ENCODE measurements at places on chromosomes 5 and 9.

GRCh38 chr5:159071382-159071781, 28.3 kb downstream of the EBF1 start:
- no peak for DNase-seq

GRCh38 chr5:42956551-42956950, 83.6 kb downstream of the ANXA2R start:
- no peak for DNase-seq

- peak; percentile 81 for DNase-seq
Observed at GRCh38 chr9:99057665-99058625, 47.0 kb upstream of the TGFBR1 start.

DNA sequence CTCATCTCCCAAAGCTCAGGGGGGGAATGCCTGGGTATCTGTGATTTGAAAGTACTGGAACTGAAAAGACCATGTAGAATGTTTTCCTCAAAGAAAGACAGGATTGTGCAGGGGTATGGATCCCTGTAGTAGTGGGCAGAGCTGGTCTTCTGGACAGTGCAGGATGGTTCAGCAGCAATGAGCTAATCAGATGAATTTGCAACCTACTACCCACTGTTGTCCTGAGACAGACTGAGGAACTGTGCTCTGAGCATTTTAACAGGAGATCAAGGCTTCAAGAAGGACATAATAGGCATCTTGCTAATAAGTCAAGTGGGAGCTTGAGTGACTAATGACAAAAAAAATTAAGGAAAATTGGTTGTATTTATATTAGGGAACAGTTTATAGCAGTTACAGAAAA, 61.7 kb downstream of the FYB1 start:
- DNase-seq: no peak

GRCh38 chr9:93091453-93092081, 4.5 kb upstream of the CARD19 start:
- peak; percentile 50 for DNase-seq

- DNase-seq: no peak
Observed at GRCh38 chr9:28407351-28407750, 834.1 kb upstream of the C9orf72 start.

GRCh38 chr9:89920951-89921350, 316.1 kb downstream of the GADD45G start:
- DNase-seq: no peak

DNA sequence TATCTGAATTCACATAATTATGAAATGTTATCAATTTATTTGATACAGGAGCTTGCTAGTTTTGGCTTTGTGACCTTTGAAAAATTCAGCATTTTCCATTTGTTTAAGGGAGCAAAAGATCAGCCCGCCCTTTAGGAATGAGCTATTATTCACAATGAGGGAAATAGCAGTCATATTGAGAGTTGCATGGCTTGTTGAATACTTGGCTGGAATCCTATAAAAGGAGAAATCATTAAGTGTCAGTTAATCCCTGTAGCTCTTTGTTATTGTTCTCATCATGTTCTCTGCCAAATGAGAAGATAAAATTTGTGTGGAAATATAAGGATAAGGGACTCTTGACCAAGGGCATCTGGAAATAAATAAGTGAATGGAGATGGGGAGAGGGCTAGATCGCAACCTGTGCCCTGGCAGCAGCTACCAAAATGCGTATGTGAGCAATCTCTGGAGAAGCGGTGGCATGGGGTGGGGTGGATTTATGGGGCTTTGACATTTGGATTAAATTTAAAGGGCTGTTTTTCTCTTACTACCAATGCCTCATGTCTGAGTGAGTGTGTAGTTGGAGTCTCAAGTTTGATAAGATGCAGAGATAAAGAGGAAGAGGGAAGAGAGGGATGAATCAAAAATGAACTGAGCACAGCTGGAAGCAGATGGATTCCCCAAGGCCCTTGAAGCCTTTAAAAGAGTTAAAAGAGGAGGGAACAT, 237.6 kb downstream of the NNT start:
- no peak for DNase-seq

- DNase-seq: no peak
Observed at GRCh38 chr5:29516224-29516623, 1677.3 kb upstream of the CDH6 start.

DNA sequence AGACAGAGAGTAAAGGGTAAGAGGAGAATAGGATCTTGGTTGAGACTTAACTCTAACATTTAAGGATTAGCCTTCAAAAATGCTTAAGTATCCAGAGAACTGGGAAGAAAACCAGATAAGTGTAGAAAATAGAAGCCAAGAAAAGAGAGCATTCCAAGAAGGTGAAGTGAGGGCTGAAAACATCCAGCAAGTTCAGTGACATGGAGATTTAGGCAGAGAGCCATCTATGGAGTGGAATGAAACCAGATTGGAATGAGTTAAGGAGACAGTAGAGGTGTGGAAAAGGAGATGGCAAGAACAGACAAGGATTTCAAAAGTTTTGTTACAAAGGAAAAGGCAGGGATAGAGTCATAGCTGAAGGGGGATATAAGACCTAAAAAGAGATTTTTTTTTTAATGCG, 188.1 kb downstream of the TRPM3 start:
- DNase-seq: no peak

- no peak for DNase-seq
Observed at GRCh38 chr5:51452562-51452961, 69.3 kb downstream of the ISL1 start.

DNA sequence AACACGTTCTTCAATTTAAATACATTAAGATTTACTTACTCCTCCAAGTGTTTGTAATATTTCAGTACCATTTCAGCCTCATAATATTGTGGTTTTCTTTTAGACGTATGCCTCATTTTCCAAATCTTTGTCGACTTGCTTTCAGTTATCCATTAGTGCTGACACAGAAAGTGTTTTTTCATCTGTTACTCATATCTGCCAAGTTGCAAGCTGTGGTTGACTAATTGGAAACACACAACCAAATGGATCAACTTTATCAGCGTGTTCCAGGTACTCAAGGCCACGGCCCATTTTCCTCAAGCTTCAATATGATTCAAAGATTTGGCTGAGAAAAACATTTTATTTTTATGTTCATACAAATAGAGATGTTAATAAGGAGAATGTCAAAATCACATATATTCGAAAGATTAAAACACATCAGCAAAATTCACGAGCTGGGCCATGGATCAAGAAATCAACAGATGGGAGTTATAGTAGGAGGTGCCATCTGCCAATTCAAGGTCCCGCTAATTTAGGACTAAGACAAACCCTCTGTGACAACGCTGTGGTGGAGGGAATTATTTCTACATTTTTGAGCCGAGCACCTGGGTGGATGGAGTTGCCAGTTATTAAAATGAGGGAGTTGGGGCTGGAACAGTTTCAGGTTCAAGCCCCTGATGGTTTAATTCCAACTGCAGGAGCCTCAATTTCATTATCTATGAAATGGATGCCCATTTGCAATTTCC, 27.2 kb upstream of the CCNJL start:
- no peak for DNase-seq

- no peak for DNase-seq
Observed at GRCh38 chr9:14140096-14140697, 173.7 kb downstream of the NFIB start.

- DNase-seq: no peak
Observed at GRCh38 chr5:10842823-10843222, 81.8 kb upstream of the DAP start.

- no peak for DNase-seq
Observed at GRCh38 chr5:133521801-133522200, 90.5 kb downstream of the FSTL4 start.

DNA sequence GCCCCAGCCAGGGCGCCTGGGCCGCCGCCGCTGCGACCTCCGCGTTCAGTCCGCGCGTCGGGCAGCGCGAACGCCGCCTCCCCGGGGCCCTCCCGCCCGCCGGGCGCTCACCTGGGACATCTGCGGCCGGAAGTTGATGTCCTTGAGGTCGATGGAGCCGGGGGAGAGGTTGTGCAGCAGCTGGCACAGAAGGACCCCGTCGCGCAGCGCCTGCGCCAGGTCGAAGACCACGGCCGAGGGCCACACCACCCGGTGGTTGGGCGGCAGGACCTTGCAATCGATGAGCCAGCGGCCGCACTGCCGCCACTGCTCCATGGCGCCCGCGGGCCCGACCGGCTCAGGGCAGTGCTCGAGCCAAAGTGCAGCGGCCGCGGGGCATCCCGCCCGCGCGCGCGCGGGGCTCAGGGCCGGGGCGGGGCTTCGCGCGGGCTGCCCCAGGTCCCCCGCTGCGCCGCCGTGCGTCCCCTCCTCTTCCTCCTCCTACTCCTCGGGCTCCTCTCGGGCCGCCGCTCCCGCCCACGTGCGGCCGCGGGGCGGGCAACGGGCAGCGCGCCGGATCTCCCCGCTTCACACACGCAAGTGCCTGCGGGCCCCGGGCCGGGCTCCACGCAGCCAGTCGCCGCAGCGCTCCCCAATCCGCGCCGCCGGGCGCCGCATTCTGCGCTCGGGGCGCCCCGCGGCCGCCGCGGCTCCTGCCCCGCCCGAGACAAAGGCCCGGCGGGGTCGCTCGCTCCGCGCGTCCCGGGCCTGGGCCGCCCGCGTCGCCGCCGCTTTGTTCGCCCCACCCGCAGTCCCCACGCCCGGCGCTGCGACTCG, at the start of gene VAV2:
TSS of gene VAV2 (minus strand) at position 361 of the 816 bp plus-strand sequence. CDS start at position 315, 46 bp downstream.
- DNase-seq: no peak

GRCh38 chr9:104276709-104277245, 182.7 kb downstream of the SMC2 start:
- no peak for DNase-seq

- DNase-seq: no peak
Observed at GRCh38 chr5:107563959-107564544, 106.7 kb downstream of the EFNA5 start.

DNA sequence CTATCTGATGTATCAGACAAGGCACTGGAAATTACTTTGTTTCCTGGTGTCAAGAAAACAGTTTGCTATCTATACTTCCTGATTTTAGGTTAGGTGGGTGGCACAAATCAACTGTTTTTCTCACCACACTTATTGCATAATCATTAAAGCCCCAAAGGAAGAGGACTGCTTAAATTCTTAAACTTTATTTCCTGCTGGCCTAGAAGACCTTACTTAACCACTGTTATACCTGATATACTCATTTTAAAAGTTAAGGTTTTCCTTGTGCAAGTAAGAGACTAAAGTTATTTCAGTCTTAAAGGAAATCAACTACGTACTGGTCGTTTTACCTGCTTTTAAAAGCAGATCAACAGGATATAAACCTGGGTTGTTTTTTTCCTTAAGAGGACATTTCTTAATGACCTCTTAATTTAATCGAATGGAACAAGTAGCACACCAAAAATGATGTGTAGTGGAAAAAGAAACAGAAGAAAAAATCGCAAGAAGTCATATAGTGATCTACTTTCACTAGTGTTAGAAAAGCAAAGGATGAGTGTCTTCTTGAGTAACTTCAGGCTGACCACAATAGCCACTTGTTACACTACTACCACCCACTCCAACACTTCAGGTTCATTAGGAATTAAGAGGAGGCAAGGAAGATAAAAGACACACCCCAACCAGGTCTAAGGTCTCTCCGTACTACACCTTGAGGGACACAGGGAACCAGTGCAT, 974 bp downstream of the CLINT1 start:
- no peak for DNase-seq

GRCh38 chr9:109212768-109213167, 45.7 kb upstream of the FRRS1L start:
- no peak for DNase-seq

DNA sequence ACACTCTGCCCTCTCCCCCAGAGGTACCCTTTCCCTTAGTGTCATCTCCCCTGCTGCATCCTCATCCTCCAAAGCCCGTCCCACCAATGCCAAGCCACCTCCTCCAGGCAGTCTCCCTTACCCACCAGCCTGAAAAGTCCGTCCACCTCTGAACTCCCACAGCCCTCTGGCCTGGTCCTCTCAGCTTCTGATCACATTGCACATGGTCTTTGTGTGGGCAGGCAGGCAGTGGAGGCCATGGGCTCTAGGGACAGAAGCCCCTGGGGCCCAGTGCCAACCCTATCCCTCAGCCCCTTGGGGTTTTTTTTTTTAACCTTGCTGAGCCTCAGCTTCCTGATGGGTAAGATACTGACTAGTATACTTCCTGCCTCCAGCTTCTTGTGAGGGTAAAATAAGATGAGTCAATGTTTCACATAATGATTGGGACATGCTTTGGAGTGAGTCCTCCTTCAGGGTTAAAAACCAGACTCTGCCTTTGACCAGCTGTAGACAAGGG, 19.4 kb downstream of the CSF1R start:
- DNase-seq: no peak

DNA sequence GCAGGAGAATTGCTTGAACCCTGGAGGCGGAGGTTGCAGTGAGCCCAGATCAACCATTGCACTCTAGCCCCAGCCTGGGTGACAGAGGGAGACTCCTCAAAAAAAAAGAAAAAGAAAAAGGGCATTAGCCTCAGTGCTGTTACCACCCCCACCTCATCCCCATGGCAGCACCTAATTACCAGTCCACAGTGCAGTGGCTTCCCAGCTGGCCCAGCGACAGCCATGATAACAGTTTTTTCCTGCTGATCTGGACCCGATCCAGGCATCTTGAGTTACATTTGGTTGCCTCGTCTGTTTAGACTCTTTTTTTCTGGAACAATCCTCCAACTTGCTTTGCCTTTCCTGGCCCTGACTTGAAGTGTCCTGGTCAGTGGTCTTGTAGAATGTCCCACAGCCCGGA, 24.4 kb downstream of the NCS1 start:
- no peak for DNase-seq

DNA sequence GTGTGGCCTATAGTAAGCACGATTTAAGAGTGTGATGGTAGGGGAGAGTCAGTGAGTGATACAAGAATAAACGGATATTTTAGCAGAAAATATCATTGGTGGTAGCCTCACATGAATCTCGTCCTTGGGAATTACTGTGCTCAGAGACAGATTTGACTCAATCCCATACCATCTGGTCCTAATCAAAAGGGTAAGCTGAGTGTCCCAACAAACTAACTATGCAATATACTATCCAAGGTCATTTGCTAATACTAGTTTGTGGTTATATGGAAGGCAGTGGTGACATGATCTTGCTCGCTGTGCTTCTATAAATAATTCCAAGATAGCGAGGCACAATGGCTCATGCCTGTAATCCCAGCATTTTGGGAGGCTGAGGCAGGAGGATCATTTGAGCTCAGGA, 103.2 kb downstream of the TRPM6 start:
- no peak for DNase-seq

DNA sequence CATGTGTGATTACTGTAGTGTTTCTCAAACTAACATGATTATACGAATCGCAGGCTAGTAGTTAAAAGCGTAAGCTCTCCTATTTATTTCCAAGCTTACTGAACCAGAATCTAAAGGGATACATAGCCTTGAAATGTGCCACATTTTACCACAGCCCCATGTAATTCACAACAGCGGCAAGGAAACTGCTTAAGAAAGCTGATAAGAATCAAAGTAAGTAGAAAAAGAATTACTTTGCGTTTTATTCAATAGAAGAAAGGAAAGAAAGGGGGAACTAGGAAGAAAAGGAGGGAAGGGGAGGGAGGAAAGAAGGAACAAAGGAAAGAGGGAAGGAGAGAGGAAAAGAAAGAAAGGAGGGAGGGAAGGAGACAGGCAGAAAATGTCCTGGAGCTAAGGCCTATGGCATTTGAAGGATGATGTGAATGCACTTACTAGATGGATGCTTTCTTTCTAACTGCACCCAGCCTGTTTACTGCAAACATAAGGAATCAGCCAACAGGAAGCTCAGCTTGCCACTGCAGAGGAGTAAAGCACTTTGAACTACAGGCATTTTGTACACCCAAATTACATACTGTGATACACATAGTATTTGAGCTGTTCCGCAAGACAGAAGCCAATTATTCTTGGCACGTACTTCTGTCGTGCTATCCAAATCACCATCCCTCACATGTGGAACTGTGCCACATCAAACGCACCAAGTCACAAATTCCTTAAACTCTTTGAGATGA, 521.7 kb downstream of the RAB3C start:
- DNase-seq: no peak

All from smooth muscle cell of the brain vasculature (primary cell).